ENCODE measurements at places on chromosomes 2 and 18. TPM values are rescaled to one million over a fixed set of nuclear protein-coding genes. Genes with fewer than 3 reads are reported as not detected.

KCNG2 gene
- not detected for total RNA-seq

STAM2 gene
- 22.2 TPM for total RNA-seq

EPB41L3 gene
- 1.5 TPM for total RNA-seq

FBLN7 gene
- 26.8 TPM for total RNA-seq

GREB1 gene
- total RNA-seq, result 0.05 TPM

TMEM200C gene
- total RNA-seq, result not detected

GAREM1 gene
- not detected for total RNA-seq

Data from activated CD4-positive, alpha-beta T cell treated with anti-CD3 and anti-CD28 coated beads, Interleukin-2, amount 10 ng/mL, durations not matched to agents 24 days and 14 days (primary cell).